Kidney capillary endothelial cell (primary cell): ENCODE measurements at places on chromosomes 1 and 21.

- DNase-seq: no peak
Observed at GRCh38 chr1:161089251-161089924, at the start of gene NECTIN4. Gene NECTIN4, minus strand, starts transcription at chr1:161089558. Its CDS starts 262 bp downstream, at chr1:161089296.

- DNase-seq: no peak
Observed at GRCh38 chr1:26290882-26291261, 11.0 kb downstream of the SH3BGRL3 start.

GRCh38 chr1:114116086-114116485 lies 37.6 kb downstream of the SYT6 start:
- no peak for DNase-seq

DNA sequence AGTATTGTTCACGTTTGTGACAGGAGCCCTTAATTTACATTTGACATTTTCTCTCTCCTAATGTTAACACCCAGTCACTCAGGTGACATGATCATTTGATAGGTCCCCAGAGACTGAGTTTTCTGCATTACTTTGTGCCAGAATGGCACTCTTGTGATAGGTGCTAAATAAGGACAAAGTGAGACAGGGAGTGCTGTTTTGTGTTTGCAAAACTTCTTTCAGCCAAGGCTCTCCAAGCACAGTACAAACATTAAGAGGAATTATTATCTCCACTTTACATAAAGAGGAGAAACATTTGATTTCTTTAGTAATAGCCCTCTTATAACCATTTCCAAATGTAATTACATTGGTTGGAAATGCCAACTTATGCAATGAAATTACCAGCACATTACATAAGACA lies 355.2 kb downstream of the NTNG1 start:
- DNase-seq: no peak

GRCh38 chr1:179984101-179984500 lies 29.5 kb downstream of the CEP350 start:
- no peak for DNase-seq

DNA sequence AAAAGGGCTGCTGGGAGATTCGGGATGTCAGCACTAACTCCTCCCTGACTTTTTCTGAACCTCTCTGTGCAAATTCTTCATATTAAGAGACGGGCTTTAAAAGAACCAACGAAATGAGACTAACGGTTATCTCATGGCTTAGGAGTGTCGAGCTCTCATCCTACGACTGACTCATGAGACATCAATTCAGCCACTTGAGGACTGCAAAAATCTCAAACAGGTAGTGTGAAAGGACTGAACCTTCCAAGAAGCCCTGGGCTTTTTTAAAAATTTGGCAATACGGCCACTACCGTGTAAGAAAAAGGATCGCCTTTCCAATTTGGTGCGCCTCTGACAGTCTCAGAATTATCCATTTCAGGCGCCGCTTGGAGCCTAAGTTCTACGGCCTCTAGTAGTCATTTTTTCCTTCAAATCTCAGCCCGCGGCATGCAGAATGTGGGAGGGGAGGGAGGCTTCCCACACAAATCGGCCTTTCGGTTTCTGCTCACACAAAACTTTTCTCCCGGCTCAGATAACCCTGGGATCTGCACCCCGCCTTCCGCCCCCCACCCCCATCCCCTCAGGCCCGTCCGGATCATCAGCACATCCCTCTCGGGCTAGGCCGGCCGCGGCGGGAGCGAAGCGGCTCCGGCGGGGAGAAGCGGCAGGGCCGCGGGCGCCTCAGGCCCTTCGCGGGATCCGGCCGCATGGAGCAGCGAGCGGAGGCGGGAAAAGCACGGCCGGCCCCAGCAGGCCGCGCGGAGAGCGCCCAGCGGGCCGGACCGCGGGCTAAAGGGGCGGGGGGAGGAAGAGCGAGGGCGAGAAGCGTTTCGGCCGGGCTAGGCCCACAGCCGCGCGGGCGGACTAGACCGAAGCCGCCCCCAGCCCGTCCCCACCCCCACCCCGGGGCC lies 618 bp downstream of the HNRNPR start:
- DNase-seq: peak; percentile 76

GRCh38 chr1:166692346-166692745 lies 146.9 kb upstream of the POGK start:
- no peak for DNase-seq

DNA sequence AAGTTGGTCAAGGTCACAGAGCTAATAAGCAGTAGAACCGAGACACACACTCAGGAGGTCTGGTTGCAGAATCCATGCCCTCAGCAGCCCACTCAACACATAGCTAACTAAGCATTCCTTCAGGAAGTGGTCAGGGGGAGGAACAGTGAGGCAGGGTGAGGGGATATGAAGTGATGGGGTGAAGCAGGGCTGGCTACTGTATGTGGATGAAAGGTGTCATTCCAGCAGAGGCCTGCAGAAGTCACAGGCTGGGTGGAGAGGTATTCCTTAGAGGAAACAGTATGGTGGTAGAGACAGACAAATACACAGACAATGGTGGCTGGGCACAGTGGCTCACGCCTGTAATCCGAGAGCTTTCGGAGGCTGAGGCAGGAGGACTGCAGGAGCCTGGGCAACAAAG lies 14.1 kb downstream of the TMCO4 start:
- no peak for DNase-seq

DNA sequence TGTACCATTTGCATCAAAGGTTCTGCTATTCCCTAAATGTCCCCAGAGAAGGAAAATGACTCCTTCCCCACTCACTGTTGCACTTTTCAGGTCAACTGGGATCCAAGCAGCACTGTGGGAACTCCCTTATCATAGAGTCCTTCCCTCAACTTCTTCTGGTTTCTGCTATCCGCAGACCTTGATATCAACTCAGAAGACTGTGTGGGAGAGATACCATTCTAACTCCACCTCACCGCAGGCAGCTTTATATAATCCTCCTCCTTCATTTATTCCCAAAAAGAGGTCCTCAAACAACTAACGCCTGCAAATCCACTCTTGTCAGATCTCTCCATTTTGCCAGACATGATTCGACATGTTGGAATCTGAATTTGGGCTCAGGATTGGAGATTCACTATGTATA lies 27.3 kb downstream of the LHX9 start:
- DNase-seq: no peak

DNA sequence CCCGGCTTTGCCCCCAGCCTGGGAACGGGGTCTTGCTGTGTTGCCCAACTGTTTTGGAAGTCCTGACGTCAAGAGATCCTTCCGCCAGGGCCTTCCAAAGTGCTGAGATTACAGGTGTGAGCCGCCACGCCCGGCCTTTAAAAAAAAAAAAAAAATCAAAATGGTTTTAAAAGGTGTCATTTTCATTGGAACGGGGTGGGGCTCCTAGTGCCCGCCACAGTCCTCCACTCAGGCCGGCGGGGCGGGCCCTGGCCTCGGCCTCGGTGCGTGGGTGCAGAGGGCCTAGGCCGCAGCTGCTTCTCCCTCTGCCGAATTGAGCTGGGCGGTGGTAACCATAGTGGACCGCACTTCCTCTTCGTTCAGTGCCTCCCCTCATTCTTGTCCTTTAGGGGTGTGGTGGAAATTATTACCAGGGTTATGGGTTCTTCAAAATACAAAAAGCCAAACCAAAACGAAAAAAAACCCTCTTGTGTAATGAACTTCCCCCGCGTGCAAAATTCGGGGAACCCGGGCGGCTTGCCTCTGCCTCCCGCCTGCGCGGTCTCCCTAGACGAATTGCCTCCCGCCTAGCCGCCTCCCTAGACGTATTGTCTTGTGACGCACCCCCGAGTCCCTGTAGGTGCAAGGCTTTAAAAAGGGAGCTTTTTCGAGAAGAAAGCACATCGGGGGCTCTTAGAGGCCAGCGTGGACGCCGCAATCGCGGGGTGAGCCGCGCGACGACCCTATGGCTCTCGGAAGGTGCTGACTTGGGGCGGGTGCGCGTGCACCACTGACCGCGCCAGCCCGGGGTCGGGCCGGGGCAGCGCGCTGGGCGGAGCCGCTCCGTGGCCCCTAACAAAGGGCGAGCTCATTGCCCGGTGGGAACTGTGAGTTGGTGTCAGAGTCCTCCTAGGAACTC lies 10.5 kb upstream of the SPEN start:
- no peak for DNase-seq

DNA sequence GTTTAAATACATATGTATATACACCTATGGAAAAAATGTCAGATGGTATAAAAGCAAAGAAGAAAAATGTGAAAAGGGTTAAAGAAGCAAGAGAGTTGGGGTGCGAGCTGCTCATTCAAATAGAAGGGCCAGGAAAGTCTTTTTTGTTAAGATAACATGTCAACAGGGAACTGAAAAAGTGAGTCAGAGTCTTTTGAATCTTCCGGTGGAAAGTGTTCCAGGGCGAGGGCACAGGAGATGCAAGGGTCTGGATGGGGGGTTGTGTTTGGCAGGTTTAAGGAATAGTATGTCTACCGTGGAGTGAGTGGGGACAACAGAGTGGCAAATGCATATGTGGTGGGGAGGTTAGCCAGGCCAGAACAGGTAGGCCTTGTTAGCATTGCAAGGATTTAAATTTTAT lies 22.2 kb upstream of the GNG12 start:
- DNase-seq: peak; percentile 19

DNA sequence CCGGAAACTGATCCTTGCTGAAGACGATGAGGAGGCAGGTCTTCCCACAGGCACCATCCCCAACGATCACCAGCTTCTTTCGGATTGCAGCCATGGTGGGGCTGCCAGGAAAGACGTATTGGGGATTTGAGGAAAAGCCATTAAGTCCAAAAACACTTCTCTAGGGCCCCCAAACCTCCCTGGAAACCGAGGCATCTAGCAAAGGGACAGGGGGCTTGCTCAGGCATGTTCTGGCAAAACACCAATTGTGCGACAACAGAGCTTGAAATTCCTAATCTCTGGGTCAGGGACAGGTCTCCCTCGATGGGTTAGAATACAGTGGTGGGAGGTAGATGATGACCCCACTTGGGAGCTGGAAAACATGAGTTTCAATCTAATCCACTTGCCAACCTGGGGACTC lies 3.2 kb downstream of the RHOC start:
- DNase-seq: no peak

- no peak for DNase-seq
Observed at GRCh38 chr21:43874085-43874805, 9.2 kb downstream of the AGPAT3 start.

GRCh38 chr1:173393659-173394000 lies 83.5 kb upstream of the PRDX6 start:
- no peak for DNase-seq

- no peak for DNase-seq
Observed at GRCh38 chr21:22791376-22791775, 1793.2 kb downstream of the NCAM2 start.

DNA sequence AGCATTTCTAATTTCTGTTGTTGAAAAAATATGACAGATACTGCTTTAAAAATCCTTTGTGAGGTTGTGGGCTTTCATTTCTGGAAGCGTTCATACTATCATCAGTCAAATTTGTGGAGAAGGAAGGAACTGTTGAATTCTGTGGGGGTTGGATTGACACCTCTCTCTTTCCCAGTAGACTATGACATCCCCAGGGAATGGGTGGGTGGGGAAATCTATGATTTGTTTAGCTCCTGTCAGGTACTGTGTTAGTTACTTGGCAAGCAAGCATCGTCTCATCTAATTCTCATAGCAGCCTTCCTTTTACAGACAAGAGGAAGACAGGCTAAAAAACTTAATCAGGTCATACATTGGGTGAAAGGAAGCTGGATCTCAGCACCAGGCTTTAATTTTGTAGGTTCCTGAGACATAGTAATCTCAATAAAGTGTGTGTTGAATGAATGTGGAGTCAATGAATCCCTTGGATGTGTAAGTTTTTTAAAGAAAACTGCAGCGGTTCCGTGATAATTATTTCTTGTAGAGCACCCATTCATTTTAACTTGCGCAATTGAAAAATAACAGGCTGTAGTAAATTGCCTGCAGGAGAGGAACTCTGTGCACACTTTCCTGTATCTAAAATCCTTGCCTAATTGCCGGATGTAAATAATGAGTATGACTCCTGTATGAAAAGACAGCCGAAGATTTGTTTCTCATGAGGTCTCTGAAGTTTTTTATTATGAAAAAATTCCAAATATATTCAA lies 60.6 kb downstream of the MYOM3 start:
- DNase-seq: no peak

DNA sequence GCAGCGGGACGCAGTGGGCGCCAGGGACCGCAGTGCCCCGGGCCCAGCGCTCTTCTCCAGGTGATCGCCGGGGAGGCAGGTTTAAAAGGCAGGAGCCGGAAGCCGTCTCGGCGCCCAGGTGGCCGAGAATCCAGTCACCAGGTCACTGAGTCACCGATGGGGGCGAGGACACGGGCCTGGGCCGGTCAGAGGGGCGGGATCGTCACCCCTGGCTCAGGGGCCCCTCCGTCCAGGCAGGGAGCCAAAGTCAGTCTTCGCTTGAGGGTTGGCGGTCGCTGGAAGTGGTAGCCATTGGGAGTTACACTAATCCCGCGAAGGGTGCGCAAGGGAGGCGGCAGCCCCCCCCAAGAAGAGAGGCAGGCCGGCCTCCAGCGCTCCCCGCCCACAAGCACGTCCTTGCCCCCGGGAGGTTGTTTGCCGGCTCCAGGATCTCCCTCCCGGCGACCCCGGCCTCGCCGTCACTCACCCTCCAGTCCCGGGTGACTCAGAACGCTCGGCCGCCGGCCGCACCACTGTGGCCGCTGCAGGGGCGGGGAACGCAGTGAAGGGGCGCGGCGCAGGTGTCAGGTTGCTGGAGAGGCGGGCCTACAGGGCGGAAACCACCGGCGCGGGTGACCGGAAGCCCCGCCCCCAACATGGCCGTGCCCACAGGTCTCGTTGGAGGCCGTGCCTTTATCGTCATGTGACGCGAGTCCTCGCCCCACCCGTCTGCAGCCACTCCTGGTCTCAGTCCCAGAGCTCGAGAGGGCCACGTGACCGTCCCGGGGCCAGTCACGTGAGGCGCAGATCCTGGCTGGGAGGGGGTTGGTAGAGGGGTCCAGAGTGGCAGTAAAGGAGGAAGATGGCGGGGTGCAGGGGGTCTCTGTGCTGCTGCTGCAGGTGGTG lies at the start of the genes CLCN6 and MTHFR:
CLCN6 (plus strand) TSS at position 770 of the 885 bp plus-strand sequence; CDS start at position 842, 72 bp downstream.
MTHFR (minus strand) TSS at position 543 of the 885 bp plus-strand sequence. CDS start 2,848 bp downstream, outside the sequence.
- DNase-seq: peak; percentile 96

DNA sequence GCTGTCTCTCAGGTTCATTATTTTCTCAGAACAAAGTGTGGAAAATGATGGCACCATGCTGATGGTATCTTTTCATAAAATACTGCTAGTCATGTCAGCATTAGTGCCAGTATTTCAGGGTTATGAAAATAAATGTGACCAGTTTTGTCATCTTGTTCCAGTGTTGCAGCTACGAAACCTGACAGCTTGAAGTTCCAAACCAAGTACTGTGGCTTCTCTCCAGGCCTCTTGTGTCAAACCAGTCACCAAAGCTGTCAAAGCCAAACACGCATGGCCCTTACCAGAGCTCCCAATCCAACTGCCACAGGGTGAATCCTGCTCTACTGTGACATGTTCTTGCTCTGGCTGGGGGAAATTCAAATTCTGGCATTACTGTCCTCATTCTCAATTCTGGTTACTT lies 20.7 kb upstream of the EXO1 start:
- no peak for DNase-seq

GRCh38 chr1:191888996-191889622 lies 269.2 kb upstream of the RGS18 start:
- no peak for DNase-seq
